ENCODE measurements at places on chromosomes 16 and 17.

DNA sequence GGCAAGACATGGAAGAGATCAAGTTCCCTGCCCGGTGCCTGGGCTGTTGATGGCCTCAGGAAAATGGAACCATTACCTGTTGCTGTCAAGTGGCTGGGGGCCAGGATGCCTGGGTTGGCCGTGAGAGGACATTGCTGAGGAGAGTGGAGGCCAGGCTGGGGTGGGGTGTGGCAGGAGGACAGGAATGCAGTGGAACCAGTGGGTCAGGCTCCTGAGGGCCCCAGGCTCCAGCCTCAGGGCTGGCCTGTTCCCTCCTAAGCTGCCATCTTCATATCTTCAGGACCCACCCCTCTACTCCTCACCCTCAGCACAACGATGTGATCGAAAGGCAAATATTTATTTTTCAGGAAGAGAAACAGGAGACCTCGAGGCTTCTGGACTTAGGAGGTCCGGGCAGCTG is 8.5 kb upstream of the YPEL3 start:
- DNase-seq: no peak

DNA sequence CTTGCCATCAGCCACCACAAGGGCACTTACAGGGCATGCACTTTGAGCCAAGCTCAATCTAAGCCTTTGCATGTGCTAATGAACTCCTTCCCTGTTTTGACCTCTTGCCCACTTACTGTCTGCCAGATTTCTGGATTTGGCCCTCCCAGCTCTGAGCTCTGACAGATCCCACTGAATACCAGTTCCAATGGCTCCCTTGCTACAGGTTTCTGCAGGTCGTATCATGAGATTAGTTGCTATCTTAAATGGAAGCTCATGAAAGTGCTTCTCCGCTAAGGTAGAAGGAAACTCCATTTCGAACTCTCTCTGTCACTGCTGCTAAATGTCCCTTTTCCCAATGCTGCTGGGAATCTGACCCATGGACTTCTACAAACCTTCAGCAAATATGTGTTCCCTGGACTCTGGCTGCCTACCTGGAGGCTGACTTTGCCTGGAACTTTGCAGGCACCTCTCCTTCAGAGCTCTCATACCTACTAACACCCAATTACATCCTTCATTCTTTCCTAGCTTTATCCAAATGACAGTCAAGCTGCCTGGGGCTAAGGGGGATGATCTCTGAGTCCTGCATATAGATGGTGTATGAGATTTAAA is 23.5 kb upstream of the TOB1 start:
- no peak for DNase-seq

GRCh38 chr17:61394630-61395408 is 4.8 kb upstream of the TBX2 start:
- no peak for DNase-seq

- DNase-seq: no peak
Observed at GRCh38 chr17:74491626-74492025, 25.2 kb downstream of the CD300A start.

DNA sequence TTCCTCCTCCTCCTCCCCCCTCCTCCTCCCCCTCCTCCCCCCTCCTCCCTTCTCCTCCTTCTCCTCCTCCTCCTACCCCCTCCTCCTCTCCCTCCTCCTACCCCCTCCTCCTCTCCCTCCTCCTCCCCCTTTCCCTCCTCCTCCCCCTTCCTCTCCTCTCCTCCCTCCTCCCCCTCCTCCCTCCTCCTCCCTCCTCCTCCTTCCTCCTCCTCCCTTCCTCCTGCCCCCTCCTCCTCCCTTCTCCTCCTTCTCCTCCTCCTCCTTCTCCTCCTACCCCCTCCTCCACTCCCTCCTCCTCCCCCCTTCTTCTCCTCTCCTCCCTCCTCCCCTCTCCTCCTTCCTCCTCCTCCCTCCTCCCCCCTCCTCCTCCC is 6.6 kb upstream of the PDP2 start:
- no peak for DNase-seq

GRCh38 chr17:48441231-48441711 is 11.3 kb upstream of the SKAP1 start:
- DNase-seq: no peak

GRCh38 chr17:16489431-16489830 is 2.6 kb downstream of the LRRC75A start:
- no peak for DNase-seq

GRCh38 chr16:29198731-29199521 is 207.6 kb downstream of the NPIPB11 start:
- DNase-seq: no peak

DNA sequence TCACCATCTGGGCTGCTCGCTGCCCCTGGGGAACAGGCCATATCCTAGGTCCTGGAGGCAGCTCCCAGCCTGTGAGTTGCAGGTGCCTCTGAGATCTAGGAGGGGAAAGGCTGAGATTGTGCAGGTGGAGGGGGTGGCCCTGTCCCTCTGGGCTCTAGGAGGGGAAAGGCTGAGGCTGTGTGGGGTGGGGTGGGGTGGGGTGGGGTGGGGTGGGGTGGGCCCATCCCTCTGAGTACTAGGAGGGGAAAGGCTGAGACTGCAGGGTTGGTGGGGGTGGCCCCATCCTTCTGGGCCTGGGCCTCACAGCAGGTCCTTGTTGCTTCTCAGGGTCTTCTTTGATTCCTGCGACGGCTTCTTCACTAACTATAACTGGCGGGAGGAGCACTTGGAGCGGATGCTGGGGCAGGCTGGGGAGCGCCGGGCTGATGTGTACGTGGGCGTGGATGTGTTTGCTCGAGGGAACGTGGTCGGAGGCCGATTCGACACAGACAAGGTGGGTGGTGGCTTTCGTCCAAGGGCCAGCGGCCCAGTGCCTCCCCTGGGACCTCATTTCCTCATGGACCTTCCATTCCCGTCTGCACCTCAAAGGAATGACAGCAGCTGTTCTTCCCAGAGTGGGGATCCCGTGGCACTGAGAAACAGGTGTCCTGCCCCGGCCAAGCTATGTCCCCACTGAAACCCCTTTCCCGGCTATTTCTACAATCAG is 7.1 kb downstream of the ENGASE start:
- no peak for DNase-seq

DNA sequence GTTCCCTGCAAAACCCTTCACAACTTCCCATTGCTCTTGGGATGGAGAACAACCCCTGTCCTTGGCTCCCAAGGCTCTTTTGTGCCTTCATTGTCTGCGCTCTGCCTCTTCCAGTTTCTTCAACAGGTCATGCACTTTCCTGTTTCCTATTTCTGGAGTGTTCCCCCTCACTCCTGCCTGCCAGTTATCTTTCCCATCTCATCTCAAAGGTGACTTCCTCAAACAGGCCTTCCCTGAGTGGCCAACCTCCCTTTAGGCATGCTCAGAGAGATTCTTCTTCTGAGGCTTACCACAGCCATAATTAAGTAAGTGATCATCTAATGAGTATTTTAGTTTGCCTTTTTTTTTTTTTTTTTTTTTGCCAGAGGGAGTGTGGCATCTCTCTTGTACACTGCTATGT is 2.9 kb upstream of the CYLD start:
- DNase-seq: no peak

DNA sequence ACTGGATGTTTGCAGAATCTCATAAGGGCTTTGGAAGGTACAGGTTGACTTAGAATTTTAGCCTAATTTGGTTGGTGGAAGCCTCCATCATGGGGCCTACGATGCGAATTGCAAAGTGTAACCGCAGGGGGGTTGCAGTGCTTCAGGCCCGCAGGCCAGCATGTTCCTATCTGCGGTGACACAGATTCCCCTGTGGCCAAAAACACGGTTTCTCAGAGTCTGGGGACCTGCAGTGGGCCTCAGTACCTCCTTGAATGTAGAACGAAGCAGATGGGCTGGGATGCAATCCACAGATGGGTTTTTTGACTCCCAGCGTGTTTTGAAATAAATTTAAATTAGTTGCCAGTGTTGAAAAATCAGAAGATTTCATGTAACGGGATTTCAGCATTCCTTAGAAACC is 34.7 kb downstream of the KIAA0513 start:
- DNase-seq: no peak
